Activated T-helper 1 cell treated with Interleukin-2 at 50 U/mL for 16 hours (primary cell): ENCODE measurements at places on chromosomes 11 and 22.

DNA sequence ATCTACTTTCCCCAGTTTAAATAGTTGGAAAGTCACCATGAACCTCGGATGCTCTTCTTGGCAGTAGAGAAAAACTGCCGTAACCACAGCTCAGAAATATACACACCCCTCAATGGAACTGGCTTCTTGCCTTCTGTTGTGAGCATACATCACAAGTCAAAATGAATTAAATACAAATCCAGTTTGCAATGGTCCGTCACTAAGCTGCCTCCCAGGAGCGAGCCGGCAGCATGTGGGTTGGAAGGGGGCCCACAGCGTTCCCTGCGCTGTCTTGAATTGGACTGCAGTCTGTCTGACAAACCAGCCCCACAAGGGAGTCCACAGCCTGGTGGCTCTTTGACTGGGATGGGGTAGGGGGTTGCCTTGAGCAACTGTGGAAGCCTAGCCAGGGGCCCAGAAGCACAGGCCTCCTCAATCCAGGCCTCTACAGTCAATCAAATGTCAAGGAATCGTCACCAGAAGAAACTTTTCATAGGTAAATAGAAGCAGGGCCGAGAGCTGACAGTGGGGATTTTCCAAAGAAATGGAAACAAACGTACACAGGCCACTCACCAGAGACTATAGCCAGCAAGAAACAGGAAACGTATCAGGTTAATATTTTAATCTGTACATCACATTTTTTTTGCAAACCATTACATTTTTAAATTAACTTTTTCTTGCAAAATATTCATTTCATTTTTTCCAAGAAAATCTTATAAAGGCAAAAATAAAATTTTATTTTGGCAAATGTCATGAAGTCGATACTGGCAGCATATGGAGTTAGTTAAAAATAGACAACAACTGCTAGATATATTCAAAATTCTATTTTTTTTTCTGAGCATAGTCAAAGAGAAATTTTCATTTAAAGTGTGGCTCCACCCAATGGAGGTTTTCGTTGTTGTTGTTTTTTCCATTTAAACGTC lies 38.5 kb downstream of the C11orf58 start:
- DNase-seq = no peak

- DNase-seq = no peak
Measured at GRCh38 chr11:75436806-75437205, 3.8 kb upstream of the KLHL35 start.

DNA sequence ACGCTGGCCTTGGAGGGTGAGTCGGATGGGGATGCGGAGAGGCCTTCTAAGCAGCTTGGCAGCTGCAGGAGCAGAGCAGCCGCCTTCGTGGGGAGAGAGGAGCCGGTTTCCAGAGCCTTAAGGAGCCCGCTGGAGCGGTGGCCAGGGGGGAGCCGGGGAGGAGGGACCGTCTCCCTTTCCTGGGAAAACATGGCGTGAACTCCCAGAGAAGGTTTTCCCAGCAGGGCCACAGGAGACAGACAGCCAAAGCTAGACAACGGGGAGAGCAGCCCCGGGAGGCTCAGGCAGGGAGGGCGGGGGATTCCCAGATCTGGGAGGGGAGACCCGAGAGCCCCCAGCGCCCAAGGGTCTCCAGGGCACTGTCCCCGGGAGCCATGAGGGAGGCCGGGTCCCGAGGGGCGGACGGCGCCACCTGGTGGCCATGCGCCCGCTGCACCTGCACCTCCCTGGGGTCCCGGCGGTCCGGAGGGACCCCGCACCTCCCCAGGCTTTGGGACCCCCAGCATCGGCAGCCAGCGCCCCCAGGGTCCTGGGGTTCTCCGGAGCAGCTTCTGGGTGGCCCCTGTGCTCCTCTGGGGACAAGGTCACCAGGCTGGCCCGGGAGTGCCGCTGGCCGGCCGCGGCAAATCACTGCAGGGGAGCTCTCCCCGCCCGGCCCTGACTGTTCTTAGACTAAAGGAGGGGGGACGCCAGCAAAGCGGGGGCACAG lies 2.4 kb upstream of the SYT8 start:
- peak; percentile 46 for DNase-seq

- DNase-seq = no peak
Measured at GRCh38 chr11:14189874-14190273, 169.1 kb downstream of the RRAS2 start.

- DNase-seq = no peak
Measured at GRCh38 chr11:120372296-120372695, 36.1 kb downstream of the ARHGEF12 start.

GRCh38 chr11:30879322-30880005 lies 293.3 kb upstream of the MPPED2 start:
- DNase-seq = no peak

GRCh38 chr11:68423481-68423880 lies 37.1 kb upstream of the PPP6R3 start:
- DNase-seq = no peak

DNA sequence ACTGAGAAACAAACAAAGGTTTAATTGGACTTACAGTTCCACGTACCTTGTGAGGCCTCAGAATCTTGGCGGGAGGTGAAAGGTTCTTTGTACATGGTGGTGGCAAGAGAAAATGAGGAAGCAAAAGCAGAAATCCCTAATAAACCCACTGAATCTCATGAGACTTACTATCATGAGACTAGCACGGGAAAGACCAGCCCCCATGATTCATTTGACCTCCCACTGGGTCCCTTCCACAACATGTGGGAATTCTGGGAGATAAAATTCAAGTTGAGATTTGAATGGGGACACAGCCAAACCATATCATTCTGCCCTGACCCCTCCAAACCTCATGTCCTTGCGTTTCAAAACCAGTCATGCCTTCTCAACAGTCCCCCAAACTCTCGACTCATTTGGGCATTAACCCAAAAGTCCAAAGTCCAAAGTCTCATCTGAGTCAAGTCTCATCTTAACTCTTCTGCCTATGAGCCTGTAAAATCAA lies 617.4 kb downstream of the CNTN5 start:
- no peak for DNase-seq

GRCh38 chr11:2385156-2386151 lies 8.3 kb downstream of the CD81 start:
- no peak for DNase-seq

GRCh38 chr11:101019870-101020269 lies 109.7 kb downstream of the PGR start:
- DNase-seq = no peak

- DNase-seq = no peak
Measured at GRCh38 chr22:45334528-45334927, 24.8 kb downstream of the FAM118A start.
